ENCODE measurements at places on chromosomes 1 and 21.

- DNase-seq, result no peak
These were observed 25.8 kb downstream of the FAM151A start for GRCh38 chr1:54597455-54598030.

- DNase-seq, result no peak
These were observed 744.5 kb upstream of the TMPRSS15 start for GRCh38 chr21:19148056-19148455.

DNA sequence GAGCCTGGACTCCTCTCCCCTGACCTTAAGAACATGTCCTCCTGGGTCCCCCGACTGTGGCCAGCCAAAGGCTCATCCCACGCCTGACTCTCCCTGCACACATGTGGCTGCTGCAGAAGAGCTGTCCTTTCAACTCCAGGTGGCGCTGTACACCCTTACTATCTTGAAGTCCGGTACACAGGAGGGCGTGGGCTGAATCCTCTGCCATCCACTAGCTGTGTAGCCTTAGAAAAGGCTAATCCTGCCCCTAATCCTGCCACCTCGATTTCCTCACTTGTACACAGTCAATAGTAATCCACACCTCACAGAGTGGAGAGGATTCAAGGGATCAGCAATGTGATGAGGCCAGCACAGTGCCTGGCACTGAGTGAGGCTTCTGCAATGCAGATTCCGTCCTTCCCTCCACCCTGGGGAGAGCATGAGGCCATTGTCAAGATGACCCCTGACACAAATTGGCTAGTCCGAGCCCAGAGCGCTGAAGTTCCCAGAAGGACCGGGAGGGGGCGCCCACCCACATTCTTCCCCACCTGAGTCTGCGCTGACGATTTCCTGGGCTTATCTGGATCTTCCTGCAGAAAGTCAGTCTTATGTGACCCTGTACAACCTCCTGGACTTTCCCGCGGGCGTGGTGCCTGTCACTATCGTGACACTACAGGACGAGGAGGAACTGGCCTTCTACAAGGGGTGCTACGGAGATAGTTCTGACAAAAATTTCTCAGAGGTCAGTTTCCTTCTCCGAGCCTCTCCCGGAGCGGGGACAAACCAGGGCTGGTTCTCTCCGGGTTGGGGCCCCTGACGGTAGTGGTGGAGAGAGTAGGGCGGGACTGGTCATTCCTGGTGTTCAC lies 47.1 kb upstream of the DMBX1 start:
- peak; percentile 51 for DNase-seq

DNA sequence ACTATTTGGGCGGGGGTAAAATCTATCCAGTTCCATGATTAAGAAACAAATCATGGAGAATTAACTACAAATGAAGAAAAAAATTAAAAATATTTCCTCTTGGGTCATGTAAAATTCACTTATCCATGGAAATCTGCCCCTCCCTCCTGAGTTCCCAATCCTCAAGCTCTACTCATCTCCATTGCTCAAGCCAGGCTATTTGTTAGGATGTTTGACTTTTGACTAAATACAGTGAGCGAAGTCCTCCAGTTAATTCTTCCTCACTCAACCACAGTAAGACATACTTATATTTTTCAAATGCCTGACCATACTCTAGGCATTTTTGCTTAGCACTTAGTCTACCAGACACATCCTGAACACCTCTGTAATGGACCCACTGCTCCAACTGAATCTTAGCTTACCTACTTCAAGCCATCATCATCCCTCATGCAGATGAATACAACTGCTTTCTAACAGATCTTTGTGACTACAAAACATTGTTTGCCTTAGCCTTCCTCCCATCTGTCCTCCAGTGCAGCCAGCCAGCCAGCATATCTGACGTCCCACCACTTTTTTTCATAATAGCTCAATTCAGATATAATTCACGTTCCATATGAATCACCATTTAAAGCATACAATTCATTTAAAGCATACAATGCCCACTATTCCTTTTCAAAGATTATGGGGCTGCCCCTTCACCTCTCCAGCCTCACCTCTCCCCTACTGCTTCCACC lies 154.2 kb downstream of the RERE start:
- no peak for DNase-seq

GRCh38 chr1:231885209-231885854 lies 258.7 kb downstream of the DISC1 start:
- DNase-seq, result no peak

DNA sequence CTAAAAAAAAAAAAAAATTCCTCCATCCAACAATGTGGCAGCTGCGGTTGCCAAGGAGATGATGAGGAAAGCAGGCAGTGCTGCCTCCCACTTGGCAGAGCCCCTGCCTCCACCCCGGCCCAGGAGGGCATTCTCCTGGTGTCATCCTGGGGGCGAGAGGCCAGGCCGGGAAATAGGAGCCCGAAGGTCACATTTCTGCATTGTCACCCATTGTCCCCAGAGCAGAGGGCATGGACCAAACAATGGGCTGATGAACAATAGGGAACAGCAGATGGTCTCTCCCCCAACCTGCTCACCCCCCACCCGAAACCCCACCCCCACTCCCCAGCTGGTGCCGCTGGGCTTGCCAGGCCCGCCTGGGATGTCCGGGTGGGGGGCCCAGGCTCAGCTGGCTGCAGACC lies 37.3 kb downstream of the CAMK2N1 start:
- DNase-seq, result no peak

- no peak for DNase-seq
These were observed 212.5 kb downstream of the TOMM20 start for GRCh38 chr1:234915924-234916675.

Data from activated CD4-positive, alpha-beta T cell treated with anti-CD3 and anti-CD28 coated beads for 1 hour (primary cell).